Stimulated activated CD4-positive, alpha-beta T cell treated with anti-CD3 and anti-CD28 coated beads, Interleukin-12 subunit alpha, Interleukin-12 subunit beta, amount 100 ng/mL, for 48 hours (primary cell): ENCODE measurements at places on chromosomes 5 and 9.

GRCh38 chr5:5134107-5134506, 6.0 kb upstream of the ADAMTS16 start:
- DNase-seq: no peak

DNA sequence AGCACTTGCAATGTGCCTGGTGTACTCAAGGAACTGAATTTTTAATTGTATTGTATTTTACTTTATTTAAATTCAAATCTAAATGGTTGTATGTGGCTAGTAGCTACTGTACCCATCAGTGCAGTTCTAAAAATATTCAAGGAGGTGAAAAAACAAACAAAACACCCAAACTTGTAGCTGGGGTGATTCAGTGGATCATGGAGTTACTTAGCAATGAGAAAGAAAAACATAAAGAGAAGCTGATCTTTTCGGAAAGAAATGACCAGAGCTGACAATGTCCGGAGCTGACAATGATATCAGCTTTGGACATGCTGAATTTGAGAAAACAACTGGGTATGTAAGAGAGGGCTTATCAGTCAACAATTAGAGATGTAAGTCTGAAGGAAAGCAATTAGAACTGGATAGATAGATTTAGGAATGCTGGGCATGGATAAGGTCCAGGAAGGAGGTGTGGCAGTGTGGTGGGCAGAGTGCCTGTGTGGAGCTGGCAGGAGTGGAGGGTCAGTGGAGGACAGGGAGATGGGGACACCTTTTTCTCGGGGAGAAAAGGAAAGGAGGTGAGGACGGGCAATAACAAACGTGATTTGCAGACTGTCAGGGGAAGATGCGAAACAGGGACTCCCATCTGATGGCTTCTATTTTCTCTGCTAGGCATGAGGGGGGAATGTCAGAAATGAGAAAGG, 113.2 kb downstream of the DCP2 start:
- DNase-seq: no peak

DNA sequence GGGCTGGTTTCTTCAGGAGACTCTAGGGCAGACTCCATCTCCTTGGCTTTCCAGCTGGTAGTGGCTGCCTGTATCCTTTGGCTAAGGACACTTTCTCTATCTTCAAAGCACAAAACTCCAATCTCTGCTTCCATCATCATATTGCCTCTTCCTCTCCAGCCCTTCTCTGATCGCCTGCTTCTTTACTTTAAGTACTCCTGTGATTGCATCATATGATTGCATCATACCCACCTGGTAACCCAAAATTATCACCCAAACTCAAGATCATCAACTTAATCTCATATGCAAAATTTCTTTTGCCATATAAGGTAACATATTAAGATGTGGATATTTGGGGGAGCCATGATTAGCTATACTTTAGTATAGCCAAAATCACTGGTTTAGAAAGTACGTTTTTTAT, 1092.6 kb upstream of the CDH6 start:
- DNase-seq: no peak

DNA sequence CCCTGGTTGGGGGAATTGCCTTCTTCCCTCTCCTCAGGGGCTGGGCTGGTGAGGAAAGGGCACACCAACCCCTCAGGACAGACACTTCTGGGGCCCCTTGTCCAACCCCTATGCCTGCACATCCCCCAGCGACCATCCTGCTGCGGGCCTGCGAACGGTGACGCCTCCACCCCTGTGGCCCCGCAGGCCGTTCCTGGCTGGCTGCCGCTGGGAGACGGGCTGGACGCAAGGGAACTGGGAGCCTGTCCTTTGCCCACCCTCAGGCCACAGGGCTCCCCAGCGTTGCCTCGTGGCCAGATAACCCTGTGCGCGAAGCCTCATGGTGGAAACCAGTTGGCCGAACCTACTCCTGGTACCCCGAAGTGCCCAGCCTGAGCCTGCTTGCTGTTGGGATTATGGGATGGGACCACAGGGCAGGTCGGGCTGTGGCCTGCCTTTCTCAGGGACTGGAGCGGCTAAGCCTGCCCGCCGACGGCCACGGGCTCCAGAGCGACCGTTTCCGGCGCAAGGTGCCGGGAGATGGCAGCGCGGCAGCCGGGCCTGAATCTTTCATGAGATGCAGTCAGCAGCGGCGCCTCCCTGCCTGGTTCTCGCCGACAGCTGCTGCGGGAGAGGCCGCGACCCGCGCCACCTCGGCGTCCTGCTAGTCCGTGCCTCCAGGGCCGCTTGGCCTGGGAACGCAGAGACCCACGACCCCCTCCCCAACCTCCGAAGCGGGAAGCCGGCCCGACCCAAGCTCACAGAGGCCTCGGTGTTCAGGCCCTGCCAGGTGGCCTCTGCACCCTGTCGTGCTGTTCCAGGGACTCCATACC, 6.5 kb upstream of the PITX1 start:
- DNase-seq: no peak

- DNase-seq: no peak
Observed at GRCh38 chr5:124554746-124555578, 191.5 kb downstream of the ZNF608 start.

- no peak for DNase-seq
Observed at GRCh38 chr5:64914396-64914795, 145.7 kb downstream of the CWC27 start.
